ENCODE measurements at places on chromosomes 2 and 18.

GRCh38 chr2:240759459-240759858, 60.6 kb downstream of the KIF1A start:
- DNase-seq = no peak

- DNase-seq = no peak
Observed at GRCh38 chr2:108944601-108945331, 44.3 kb downstream of the EDAR start.

GRCh38 chr2:79906139-79906890, 393.5 kb downstream of the CTNNA2 start:
- no peak for DNase-seq

DNA sequence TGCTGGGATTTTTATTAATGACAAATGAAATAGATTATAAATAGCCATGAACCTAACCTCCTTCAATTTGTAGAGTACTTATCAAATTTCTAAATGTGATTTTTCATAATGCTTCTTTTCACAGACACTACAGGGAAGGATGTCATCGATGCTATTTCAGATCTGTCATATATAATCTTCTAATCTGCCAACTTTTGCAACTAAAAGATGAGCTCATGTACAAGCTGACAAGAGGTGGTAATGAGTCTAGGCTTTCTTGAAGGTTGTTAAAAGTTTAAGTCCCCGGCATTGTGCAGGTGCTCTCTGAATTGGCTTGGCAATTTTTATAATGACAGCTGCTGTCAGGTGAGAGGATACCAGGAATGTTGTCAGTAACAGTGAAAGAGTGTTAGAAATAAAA, 320.4 kb downstream of the LRRTM4 start:
- DNase-seq = no peak

DNA sequence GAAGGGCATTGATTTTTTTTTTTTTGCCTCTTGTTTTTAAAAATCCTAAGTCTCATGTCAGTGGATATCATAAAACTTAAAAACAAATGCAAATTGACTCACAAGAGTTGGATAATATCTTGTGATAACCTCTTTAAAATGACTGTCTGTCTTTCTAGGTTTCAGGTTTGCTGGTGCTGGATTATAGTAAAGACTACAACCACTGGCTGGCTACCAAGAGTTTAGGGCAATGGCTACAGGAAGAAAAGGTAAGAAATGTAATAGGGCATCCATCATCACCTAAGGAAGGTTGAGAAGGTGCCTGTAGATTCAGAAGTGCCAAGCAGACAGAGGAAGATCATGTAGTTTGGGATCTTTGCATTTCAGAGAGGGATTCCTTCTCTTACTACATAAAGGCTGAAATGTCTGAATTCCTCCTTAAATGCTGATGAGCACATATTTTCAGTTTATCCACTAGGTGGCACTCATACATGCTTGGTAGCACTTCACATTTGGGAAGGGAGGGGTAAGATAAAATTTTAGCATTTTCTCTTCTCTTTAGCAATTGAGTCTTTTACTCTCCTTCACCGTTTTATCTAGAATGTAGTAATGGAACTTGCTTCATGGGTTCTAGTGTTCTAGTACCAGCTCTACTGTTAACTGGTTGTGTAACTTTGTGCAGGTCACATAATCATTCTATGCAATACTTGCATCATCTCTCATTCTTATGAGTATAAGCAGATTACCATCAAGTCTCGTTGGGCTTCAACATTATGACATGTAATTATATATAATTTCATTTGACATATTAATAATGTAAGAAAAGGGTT, 21.1 kb downstream of the CPS1 start:
- DNase-seq = peak; percentile 31

GRCh38 chr18:48608581-48608980, 69.8 kb downstream of the CTIF start:
- no peak for DNase-seq

DNA sequence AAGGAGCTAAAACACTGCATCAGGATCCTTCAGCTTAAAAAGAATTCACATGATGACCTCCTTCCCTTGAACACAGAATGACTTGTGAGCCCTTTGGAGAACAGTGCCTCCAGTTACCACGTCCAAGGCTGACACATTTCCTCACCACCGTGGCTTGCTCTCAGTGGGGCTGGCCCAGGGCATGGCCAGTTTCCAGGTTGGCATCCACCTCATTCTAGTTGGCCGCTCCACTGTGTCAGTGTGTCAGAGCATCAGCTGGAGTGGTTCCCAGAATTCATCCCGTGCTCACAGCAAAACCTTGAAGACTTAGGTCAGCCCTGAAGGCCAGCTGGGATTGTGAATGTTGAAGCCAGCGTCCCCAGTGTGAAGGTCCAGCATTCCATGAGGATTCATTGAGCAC, 158.5 kb downstream of the INSIG2 start:
- DNase-seq = no peak

DNA sequence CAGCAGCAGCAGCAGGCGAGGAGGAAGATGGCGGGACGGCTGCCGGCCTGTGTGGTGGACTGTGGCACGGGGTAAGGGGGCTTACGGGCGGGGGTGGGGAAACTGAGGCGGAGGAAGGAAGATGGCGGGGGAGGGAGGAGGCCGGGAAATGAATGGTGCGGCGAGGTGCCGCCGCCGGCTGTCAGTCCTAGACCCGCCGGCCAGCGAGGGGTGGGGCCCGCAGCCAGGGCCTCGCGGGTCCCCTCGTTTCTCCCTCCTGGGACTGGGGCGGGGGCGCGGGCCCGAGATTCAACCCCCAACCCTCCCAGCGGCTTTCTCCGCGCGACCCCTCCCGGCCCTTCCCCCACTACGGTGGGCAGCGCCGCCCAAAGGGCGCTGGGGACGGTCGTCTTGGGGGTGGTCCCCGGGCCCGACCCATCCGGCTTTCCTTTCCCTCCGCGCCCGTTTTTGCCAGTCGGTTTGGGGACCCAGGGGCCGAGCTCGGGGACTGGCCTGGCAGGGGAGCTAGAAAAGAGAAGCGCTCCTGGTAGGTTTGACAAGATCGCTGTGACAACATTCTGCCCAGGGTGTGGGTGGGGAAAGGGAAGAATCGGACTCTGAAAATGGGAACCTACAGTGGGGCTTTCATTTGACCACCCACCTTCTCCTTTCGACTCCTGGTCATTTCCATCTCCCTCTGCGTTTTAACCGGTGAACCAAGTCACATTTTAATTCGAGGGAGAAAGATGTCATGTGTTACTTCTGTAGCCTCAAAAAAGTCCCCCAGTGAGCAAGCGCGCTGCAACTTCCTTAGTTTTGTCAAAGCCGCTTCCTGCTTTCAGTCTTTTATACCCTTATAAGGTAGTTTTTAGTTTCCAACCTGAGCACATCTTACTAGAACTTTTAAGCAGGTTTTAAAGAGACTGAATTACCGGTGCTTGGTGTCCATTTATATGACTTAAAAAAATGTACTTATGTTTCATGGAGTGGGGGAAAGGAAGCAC, 655 bp downstream of the ACTR3 start:
- peak; percentile 53 for DNase-seq

DNA sequence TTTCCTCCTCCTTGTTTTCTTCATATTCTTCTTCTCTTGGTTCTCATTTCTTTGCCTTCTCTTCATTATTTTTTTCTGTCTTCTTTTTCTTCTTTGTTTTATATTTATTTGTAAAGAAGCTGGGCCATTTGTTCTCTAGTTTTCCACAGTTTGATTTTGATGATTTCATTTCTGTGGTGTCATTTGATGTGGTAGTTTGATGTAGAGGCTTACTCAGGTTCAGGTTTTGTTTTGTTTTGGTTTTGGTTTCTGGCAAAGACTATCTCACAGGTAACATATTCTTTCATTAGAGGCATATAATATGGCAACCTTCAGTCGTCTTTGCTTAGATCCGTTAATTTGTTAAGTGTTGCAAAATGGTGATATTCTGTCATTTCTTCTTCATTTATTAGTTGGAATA, 75.3 kb downstream of the BABAM2 start:
- DNase-seq = no peak

Measured in Caco-2 (cell line).